ENCODE measurements at places on chromosomes 1 and 21.

- no peak for DNase-seq
Measured at GRCh38 chr21:18769599-18769998, 366.0 kb upstream of the TMPRSS15 start.

GRCh38 chr1:71463144-71463543 lies 382.3 kb upstream of the ZRANB2 start:
- DNase-seq: peak; percentile 1

- DNase-seq: no peak
Measured at GRCh38 chr1:73854527-73854926, 343.4 kb downstream of the LRRIQ3 start.

DNA sequence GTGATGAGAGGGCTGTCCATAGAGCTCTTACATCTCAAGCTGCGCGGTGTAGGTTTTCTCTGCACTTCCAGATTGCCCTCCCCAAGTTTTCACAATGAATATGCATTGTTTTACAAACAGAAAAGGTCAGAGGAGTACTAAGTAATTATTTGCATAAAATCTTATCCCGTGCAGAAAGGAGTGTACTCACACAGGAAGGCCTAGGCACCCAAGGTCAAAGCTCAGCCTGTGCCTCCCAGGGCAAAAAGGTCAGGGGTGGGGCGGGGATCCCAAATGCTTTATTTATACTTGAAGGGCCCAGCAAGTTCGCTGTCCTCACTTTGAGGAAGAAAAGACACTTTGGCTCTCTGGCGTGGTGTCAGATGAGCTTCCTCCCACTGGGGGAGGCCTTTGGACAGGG lies 10.3 kb upstream of the KCNE1 start:
- DNase-seq: no peak

- DNase-seq: peak; percentile 55
Measured at GRCh38 chr1:177571485-177572076, 398.3 kb downstream of the SEC16B start.

GRCh38 chr1:50488876-50489275 lies 65.6 kb upstream of the DMRTA2 start:
- DNase-seq: peak; percentile 67

DNA sequence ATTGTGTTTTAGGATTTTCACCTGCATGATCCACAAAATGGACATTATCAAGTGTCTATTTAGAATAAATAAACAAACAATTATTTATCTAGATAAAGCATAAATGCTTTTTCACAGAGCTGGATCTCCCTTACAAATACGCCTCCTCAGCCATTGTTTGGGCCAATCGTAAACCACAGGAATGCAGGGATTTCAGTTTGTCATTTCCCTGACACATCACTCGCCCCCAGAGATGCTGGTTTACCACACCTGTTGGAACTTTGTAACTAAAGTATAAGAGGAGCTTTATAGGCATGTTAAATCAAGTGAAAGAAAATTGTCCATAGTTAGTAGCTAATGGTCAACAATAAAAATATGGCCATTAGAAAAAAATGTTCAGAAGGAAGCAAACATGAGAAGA lies 40.3 kb downstream of the GPR88 start:
- no peak for DNase-seq

GRCh38 chr1:56490619-56491018 lies 88.7 kb downstream of the PLPP3 start:
- no peak for DNase-seq

GRCh38 chr1:31750858-31751510 lies 13.2 kb downstream of the ADGRB2 start:
- DNase-seq: peak; percentile 73

All from iris pigment epithelial cell (primary cell).